Urinary bladder (tissue), 4 donors: ENCODE measurements at places on chromosomes 4 and X.

GRCh38 chr4:185287031-185287430 lies 77.6 kb downstream of the SNX25 start:
- DNase-seq: no peak

DNA sequence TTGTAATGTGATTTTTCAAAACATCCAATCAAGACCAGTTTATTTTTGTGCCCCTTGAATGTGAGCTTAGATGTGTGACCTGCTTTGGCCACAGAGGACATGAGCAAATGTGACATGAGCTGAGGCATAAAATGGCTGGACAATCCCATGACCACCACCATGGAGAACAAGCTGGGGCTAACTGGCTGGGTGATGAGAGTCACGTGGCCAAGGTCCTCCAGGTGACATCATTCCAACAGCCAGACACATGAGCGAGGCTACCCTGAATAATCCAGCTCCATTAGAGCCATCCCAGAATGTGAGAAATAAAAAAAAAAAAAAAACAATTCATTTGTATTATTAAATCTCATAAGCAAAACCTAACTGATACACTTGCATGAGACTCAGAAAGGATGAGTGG lies 90.4 kb upstream of the LDB2 start:
- DNase-seq: no peak

- DNase-seq: no peak
Measured at GRCh38 chrX:103503163-103503852, 16.0 kb downstream of the RAB40A start.

GRCh38 chr4:168319486-168320019 lies 1.0 kb upstream of the DDX60 start:
- DNase-seq: no peak

GRCh38 chrX:68822641-68823410 lies 6.0 kb upstream of the EFNB1 start:
- DNase-seq: no peak

GRCh38 chrX:109519001-109519400 lies 17.6 kb upstream of the NXT2 start:
- DNase-seq: no peak

DNA sequence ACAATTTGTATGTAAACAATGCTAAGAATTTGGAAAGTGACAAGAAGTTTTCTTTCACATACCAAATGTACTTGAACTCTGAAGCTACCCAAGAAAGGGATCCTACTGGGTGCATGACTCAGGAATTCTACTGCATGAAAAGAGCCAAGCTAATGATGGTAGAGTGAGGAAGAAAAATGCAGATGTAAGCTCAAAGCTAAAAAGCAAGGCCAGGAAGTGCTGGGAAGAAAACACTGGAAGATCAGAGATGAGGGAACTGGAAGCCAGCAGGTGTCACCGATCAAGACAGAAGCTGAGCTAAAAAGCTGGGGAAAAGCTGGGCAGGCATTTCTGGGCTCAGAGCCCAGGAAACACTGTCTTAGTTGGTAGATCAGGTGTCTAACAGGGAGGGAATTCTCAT lies 449.1 kb downstream of the NKX6-1 start:
- peak; percentile 25 for DNase-seq

- DNase-seq: no peak
Measured at GRCh38 chr4:95889662-95890061, 49.8 kb downstream of the PDHA2 start.

DNA sequence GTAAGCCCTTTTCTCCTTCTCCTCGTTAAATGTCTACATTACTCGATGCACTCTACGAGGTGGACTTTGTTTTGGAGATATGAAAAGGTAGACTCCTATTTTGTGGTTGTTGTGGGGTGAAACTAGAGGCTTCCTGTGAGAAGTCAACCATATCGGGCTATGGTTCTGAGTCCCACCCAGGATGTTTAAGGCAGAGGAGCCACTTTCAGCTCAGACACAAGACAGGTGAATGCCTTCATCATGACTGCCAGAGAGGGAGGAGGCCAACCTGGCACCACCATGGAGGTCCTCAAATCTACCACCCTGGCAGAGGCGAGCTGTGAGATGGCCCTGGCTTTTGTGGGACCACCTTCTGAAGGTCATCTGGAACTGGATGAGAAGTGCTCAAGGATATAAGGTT lies 154.4 kb upstream of the KLF3 start:
- DNase-seq: no peak

GRCh38 chr4:174859904-174860303 lies 30.9 kb upstream of the GLRA3 start:
- DNase-seq: no peak

GRCh38 chrX:19863212-19863856 lies 24.1 kb downstream of the SH3KBP1 start:
- no peak for DNase-seq

- no peak for DNase-seq
Measured at GRCh38 chr4:48660347-48660746, 119.7 kb downstream of the FRYL start.

DNA sequence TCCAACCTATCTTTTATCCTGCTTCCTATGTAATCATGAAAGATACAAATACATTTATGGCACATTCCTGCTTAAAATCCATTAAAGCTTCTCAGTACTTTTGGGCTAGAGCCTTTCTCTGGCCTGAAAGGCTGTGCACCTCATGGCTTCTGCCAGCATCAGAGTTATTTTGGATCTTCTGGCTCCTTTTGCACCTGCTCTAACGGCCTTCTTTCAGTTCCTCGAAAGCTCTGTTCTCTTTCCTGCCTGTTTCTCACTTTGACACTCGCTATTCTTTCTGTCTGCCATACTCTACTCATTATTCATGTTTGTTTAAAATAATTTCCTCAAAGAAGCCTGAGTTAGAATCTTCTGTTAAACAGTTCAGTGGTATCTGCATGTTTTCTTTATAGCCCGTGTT lies 86.0 kb downstream of the LRP2BP start:
- DNase-seq: no peak

DNA sequence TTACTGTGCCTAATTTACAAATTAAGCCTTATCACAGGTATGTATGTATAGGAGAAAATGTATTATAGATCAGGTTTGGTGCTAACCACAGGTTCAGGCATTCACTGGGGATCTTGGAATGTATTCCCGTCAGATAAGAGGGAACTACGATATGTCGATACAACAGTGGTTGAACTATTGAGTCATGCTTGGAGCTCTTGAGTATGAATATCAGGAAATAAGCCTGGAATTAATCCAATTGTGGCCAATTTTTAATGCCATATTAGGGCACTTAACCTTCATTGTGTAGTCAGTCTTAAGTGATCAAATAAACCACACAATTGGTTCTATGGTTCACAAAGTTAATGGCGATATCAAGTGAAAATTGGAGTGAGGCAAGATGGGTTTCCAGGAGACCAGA lies 556.5 kb downstream of the IL1RAPL1 start:
- no peak for DNase-seq

DNA sequence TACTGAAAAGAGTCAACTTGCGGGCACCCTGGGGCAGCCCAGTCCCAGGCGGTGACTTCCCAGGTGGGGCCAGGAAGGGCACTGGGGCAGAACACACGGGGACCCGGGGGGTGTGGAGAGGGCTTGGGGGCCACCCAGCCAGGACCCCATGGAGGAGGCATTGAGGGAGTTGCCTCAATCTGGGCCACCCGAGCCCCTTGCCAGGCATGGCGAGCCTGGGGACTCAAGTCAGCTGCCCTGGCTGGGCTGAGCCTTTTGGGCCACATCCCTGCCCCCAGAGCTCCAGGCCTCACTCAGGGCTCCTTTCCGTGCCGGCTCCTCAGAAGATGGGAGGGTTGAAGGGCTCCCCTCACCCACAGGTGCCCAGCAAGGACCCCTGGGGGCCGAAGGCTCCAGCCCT lies 6.6 kb upstream of the CPLX1 start:
- no peak for DNase-seq

- no peak for DNase-seq
Measured at GRCh38 chr4:150136036-150136435, 57.8 kb downstream of the DCLK2 start.

DNA sequence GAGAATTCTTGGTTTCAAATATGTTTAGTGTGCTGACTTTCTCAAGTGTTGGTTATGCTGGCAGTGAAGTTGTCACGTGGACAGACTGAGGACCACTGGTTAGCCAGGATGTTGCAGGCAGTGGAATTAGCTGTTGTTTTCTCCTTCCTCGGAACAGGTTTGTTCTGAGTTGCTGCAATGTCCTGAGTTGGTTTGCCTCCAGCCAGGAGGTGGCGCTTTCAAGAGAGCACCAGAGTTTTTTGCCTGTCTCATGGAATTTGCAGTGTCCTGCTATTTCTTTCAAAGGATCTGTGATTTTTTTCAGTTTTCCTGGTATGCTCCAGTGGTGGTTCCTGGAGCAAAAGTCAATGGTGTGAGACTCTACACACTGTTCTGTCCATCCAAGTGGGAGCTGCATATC lies 158.1 kb upstream of the CXorf66 start:
- no peak for DNase-seq

DNA sequence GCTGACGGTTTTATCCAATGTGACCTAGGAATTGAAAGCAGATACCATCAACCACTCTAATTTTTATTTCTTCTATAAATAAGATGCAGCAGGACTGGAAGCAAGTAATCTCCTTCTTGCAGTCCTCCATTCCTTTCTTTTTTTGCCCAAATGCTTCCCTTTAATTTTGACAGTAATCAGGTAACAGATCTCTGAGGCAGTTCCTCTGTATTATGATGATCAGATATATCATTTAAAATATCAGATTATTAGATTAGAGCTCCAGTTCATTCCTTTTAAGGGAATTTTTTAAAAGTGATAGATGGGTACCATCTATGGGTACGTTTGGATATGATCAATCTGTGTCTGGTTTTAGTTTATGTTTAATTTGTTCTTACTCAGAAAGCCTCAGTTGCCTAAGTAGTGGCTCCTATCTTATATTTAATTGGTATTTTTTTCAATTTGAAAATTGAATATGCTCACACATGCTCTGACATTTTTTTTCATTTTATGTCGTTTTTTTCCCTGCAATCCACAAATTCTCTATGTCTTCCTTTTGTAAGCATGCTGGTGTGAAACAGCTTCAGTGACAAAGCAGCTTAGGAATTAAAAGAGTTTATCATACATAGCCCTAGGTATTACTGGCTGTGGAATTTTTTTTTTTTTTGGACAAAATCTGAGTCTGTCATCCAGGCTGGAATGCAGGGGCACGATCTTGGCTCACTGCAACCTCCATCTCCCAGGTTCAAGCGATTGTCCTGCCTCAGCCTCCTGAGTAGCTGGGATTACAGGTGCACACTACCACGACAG lies 73.7 kb upstream of the ANK2 start:
- DNase-seq: no peak

DNA sequence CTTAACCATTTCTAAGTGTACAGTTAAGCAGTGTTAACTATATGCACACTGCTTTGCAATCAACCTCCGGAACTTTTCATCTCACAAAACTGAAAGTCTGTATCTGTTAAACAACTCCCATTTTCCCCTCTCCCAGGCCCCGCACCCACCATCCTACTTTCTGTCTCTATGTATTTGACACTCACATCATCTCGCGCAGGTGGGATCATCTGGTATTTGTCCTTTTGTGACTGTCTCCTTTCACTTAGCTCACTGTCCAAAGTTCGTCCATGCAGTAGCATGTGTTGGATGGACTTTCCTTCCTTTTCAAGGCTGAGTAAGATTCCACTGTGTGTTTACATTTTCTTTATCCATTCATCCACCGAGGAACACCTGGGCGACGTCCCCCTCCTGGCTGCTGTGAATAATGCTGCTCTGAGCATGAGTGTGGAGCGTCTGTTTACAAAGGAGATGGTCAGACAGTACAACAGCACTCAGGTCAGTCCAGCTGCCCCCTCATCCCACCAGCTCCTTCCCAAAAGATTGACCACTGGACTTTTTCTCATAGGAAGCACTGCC lies 39.8 kb downstream of the DCTD start:
- no peak for DNase-seq

- no peak for DNase-seq
Measured at GRCh38 chr4:2799224-2799911, 6.5 kb downstream of the SH3BP2 start.

- DNase-seq: no peak
Measured at GRCh38 chr4:47526281-47526680, 41.2 kb downstream of the ATP10D start.

DNA sequence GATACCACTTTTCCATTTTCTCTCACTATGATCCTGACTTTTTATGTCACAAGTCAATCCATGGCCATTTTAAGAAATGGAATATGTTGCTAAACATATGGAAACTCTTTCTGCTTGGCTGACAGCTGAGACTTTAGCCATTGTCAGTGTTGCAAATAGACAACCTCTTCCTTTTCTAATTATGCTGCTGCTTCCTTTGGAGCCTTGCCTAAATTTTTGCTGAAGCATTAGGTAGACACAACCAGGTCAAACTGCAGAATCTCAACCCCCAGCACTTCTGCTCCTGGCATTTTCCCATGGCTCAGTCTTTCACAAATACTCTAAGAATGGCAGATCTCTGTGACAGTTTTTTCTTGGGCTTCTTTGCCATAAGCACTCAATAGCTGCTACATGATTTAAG lies 543.3 kb downstream of the GRID2 start:
- DNase-seq: no peak

DNA sequence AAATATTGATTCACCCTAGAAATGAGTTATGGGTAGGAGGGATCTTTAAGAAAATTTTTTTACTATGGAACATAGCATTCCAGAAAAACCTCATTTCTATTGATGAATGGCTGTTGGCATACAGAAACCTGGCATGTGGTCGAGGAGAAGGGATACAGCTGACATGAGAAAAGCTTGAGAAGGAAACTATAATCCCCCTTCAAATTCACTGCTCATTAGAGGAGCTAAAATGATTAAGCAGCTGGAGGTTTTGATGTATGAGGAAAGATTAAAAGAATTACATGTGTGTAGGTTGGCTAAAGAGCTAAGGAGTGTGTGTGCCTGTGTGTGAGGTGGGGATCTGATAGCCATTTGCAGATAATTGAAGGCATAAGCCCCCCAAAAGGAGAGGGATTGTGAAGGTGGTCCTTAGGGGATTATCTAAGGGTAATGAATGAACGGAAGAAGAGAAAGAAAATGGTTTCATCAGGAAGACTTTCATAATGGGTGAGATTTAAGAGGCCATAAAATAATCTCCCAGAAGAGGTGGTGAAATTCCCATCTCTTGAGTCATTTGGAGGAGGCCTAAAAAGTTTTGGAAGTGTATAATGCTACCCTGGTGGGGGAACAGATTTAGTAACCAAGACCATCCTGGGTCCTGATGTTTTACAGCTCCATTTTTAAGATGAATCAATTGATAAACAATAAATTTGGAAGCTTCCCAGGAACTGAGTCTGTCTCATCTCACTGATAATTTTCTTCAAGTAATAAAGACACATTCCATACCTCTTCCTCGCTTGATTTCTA lies 272.0 kb upstream of the HAND2 start:
- no peak for DNase-seq

DNA sequence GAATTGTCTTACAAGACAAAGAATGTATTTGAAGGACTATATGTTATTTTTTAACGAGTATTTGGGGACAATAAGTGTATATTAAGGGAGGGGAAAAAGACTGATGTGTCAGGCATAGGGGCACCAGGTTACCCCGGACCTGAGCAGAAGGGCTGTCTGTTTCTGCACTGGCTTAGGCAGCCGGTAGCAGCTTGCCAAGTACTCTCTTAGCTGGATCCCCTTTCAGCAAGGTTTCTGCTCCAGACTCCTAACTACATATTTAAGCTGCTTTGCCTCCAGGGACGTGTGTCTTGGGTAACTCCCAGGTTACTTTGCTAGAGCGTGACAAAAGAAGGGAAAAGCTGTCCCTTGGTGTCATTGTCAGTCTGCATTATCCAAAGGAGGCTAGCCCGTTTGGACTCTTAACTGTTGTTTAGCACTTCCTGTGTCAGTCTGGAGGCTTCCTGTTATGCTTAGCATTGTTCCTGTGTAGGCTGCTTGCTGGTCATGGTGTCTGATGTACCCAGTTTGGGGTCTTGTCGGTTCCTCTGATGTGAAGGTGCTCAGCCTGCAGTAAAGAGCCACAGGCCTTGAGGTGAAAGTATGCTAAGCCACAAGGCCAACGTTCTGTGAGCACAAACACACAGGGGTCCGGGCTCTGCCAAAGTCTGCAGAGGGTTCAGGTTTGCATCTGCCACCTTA lies 11.6 kb downstream of the CXCR3 start:
- no peak for DNase-seq
